T-helper 1 cell treated with Interleukin-12 subunit alpha and Interleukin-12 subunit beta and Interleukin-4 antibody, amounts not matched to agents 30 ng/mL and 1 ng/mL, for 36 hours (primary cell): ENCODE measurements at places on chromosomes 4 and X. TPM values are rescaled to one million over a fixed set of nuclear protein-coding genes. Genes with fewer than 3 reads are reported as not detected.

The ADH6 gene
- not detected in 2 replicates for total RNA-seq

The MGST2 gene
- total RNA-seq = 28.1 and 28.8 TPM in 2 replicates

The GSX2 gene
- not detected in 2 replicates for total RNA-seq

The SOX3 gene
- total RNA-seq = not detected in 2 replicates

The MTNR1A gene
- not detected in 2 replicates for total RNA-seq

The DIPK2B gene
- total RNA-seq = not detected in 2 replicates

The PSAPL1 gene
- total RNA-seq = not detected in 2 replicates
